ENCODE measurements at places on chromosomes 2 and 18.
A peak's percentile ranks its signal among the peaks of the same experiment; 100 is the strongest.

DNA sequence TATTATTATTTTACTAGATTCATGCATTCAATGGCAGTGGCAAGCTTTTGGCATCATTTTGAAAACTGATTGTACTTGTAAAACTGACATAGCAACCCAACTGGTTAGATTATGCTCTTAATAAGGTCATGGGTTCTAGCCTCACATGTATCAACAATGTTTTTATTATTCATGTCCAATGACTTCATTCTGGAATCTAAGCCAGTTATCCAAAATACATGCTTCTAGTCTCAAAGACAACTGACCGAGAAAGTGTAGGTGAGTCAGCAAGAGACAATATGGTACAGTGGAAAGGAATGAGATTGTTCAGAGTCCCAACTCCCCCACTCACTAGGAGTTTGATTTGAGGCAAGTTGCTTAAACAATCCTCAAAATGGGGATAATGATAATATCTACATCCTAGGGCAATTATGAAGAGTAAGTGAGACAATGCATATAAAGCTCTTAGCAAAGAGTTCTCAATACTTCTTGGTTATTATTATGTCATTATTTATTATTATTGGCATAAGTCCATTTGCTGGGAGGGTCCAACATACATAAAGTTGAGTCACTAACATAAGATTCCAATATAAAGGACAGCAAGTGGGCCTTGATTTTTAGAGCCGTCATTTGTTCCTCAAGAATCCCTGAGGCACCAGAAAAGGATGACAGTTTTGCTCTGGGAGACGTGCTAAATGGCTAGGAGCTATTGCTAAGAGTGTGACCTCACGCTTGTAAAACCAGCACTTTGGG, 99.4 kb downstream of the NEB start:
- DNase-seq, result no peak

DNA sequence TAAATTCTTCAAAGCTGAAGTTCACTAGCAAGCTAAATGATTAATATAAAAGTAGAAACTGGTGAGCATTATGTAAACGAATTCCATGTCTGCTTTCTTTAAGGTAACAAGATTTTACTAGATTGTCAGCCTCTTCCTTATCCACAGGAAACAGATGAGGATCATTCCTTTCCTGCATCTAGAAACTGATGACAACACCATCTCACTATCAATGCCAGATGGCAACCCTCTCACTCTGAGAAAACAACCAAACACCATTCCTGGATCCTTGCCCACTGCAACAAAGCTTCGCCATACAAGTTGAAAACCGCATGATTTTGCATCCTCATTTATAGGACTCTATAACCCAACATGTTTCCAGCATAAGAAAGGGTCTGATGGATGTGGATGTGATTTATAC, 122.9 kb downstream of the ZNF521 start:
- no peak for DNase-seq

DNA sequence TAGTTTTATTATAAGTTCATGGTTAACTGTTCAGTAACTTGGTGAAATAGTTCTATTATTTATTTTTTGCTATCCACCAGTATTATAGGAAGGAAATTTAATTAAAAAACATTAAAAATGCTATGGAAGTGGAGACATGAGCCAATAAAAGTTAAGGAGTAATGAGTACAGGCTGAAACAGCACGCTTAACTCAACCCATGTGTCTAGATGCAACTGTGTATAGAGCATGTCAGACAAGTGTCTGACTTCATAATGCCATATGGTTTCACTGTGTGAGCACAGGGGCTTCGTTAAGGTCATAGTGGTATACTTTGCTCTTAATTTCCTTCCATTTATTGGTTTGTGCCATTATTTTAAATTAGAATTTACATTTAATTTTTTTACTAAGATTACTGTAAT, 566.8 kb upstream of the NRP2 start:
- no peak for DNase-seq

DNA sequence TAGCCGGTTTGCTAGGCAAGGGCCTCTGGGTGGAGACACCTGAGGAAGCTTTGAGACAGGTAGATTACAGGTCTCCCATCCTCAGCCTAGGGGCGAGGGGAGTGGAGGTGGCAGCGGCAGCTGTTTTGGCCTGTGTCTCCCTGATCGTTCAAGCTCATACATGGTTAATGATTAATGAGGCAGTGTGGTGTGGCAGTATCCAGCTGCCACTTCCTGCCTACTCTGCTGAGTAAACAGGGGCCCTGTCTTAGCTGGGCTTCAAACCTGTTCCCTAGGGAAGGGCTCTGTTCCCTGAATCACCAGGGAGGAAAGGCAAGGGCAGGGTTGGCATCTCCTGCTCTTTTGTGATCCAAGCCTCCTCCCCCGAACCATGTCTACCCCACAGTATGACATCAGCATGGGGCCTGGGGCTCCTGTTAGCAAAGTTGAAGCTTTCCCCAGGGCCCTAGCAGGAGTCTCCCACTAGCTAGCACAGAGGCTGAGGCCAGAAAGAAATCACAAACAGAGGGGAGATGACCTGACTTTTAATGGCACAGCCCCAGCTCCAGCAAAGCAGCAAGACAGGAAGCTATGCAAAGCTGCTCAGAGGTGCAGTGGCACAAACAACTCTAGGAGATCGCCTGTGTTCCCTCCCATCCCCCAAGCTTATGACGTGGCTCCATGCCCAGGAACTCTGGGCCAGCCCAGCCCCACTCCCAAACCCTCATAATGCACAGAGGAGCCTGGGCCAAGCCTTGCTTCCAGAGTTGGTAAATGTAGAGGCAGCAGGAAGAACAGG, 3.7 kb upstream of the TUBA4B start:
- peak; percentile 91 for DNase-seq

- DNase-seq, result no peak
These were observed 63.8 kb downstream of the SETBP1 start for GRCh38 chr18:44744161-44745121.

DNA sequence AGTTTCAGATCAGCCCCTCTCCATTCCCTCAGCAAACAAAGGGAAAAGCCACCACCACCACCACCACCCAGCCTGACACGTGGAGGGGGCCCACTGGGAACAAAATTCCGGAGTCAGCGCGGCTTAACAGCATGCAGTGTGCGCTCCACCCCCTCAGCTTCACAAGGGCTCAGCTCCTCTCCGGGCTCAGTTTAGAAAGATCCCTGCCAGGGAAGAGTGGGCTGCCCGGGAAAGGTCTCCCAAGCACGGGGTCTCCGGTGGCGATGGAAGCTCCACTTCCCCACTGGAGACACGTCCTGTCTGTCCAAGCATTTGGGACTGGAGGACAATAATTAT, 55.7 kb downstream of the SNORC start:
- no peak for DNase-seq

- DNase-seq, result no peak
These were observed 62.1 kb upstream of the REL start for GRCh38 chr2:60819155-60819862.

- no peak for DNase-seq
These were observed 526.9 kb upstream of the FANCL start for GRCh38 chr2:58767828-58768714.

DNA sequence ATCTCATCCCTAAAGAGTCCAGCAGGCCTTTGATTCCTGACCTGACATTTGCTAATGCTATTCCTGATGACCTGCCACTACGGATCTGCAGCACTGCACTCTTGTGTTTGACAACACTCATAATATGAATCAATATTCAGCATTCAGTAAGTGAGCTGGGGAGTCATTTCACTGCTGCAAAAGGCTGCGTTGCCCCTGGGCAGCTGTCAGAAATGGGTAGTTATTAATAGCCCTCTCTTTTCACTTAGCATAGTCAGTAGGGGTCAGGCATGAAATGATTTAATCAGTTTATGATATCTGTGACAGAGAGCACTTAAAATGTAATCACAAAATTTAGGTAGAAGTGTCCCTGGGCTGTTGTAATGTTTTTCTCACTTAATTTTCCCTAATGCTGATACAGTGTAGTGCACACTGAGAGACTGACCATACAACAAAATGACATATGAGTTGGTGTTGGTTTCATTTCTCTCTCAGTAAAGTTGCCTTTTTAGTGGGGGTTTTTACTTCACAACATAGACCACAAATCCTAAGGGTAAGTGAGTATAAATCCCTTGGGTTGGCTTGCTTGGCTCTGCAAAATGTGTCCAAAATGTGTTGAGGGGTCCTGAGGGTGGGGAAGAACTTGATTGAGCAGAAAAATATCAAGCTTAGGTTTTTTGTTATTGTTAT, 184.8 kb downstream of the CAMKMT start:
- no peak for DNase-seq

DNA sequence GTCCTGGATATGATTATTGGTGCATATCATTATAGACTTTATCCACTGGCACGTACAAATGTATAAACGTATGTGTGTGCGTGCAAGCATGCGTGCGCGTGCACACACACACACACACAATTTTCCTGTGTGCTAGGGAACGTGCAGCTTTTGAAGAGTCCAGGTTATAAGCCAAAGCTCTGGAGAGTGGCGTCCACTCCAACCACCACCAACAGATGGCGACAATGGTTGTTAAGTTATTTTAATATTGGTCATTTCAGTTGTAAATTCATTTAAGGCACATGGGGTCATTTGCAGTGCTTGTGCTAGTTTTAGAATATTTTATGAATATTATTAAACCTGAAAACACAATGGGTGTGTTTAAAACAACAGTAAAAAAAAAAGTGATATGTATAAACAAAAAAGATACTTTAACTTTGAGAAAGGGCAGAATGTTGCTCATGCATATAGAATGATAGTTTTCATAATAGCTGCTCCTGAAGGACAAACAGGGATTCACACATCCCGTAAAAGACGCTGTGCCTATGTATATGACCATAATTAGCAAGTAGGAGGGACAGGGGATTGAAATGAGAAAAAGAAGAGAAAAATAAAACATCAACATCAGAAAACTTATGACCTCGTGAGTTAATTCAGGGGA, 124.2 kb upstream of the ITGB6 start:
- DNase-seq, result no peak

- peak; percentile 86 for DNase-seq
These were observed 26.3 kb downstream of the MRPL35 start for GRCh38 chr2:86225581-86225980.

DNA sequence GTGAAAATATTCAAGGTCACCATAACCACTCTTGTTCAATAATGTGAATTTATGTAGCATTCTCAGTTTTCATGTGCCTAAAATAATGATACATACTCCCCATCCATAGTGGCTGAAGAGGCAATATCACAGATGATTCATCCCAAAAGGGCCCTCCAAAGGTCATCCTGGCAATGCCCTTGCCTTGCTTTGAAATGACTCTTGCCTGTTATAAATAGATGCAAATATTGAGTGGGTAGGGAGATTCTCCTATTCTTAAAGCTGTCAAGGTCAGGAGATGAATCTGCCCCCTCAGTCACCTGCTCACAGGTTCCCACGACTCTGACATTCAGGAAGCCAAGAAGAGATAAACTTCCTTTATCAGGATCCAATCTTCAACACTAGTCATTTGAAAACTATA, 490.5 kb downstream of the TNS1 start:
- DNase-seq, result no peak

GRCh38 chr2:102181919-102182635, 4.7 kb upstream of the IL1RL2 start:
- no peak for DNase-seq

- DNase-seq, result no peak
These were observed 197.9 kb downstream of the CALCRL start for GRCh38 chr2:187250137-187250536.

DNA sequence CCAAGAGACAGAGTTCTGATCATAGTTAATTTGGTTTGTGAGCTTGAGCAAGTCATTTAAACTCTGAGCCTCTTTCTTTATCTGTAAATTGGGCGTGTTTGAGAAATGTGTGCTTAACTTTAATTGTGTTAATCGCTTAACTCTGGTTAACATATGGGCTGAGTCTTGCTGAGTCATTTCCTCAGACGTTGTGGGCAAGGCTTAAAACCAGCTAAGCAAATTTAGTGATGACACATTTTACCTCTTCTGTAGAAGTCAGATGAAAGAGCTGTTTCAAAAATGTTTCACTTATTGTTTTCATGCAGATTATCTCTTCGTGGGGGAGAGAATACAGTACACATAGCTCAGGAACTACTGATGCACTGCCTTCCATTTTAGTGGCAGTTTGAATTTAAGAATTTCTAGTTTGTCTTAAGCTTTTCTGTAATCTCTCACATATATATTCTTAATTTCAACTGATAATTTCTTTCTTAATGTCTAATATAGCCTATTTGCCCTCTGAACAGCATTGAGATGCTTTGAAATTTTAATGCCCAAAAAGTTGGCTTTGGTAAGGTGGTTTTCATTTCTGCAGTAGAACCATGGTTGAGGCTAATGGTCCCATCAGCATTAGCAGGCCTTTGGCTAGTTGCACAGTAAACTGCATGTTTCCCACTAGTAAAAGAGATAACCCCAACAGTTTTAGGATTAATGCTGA, 34.9 kb downstream of the RAB10 start:
- DNase-seq, result no peak

DNA sequence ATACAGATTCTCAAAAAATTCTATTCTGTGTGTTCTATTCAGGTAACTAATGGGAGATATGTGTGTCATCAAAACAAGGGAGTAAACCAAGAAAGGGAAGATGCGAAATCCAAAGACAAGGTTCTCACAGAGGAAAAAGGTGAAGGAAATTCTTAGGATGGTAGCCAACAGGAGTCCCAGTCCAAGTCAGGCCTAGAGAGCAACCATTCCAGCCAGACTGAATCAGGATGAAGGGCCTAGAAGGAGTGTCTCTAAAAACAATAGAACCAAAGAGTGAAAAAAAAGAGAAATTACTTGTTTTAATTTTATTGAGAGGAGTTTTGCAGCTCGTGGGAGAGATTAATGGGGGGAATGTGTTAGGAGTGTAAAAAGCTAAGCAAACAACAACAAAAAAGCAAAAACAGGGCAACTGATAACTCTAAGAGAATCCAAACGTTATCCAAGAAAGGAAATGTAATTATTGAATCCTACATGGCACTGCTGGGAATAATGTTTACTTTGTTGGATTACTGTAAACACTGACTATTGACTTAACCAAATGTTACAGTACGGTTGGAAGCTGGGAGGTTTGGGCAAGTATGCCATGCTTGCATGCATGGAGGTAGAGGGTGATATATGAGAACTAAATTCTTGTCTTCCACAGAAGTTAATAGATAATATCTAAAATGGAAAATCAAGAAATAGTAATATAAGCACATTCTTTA, 12.3 kb downstream of the MAP3K20 start:
- DNase-seq, result no peak

DNA sequence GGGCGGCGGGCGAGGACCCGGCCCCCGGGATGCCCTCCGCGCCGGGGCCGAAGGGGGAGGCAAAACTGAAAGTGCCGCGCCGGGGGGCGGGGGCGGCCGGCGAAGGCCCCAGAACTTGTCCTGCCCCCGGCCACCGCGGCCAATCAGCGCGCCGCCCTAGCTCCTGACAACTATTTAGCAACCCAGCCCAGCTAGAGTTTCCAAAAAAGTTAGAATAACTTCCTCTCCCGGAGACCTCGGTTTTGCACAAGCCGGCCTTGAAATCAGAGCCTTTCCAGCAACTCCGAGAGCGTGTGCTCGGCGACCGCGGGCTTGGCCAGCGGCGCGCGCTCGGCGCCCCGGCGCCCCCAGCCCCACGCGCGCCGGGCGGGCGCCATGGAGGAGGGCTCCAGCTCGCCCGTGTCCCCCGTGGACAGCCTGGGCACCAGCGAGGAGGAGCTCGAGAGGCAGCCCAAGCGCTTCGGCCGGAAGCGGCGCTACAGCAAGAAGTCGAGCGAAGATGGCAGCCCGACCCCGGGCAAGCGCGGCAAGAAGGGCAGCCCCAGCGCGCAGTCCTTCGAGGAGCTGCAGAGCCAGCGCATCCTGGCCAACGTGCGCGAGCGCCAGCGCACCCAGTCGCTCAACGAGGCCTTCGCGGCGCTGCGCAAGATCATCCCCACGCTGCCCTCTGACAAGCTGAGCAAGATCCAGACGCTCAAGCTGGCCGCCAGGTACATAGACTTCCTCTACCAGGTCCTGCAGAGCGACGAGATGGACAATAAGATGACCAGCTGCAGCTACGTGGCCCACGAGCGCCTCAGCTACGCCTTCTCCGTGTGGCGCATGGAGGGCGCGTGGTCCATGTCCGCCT, at the start of gene TWIST2:
TWIST2 (plus strand) TSS at position 245 of the 850 bp plus-strand sequence; CDS start at position 376, 131 bp downstream.
- no peak for DNase-seq
